ENCODE measurements at places on chromosomes 16 and 17.

GRCh38 chr17:79214940-79215604, 140.4 kb downstream of the ENGASE start:
- DNase-seq: no peak

- no peak for DNase-seq
Measured at GRCh38 chr16:85952811-85953210, 53.8 kb downstream of the IRF8 start.

DNA sequence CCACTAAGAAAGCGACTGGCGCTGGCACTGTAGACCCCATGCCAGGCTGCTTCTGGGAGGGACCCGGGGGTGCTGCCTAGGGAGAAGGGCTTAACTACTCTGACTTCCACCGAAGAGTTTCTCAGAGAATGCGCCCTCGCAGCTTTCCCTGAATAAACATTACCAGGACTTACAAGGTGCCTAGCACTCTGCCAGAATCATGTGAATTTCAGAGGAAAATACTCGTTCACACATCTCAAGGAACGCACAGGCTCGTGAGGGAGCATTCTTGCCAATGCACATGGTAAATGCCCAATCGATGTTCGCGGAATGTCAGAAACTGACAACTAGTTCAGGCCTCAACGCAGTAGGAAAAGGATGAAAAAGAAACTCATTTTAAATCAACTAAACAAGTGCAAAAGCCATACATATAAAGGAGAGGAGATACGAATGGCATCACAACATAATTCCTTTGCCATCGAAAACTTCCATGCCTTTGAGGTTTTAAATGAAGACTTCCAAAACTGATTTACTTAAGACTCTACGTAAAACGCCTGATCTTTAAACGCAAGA, 999 bp downstream of the CMC2 start:
- peak; percentile 35 for DNase-seq

DNA sequence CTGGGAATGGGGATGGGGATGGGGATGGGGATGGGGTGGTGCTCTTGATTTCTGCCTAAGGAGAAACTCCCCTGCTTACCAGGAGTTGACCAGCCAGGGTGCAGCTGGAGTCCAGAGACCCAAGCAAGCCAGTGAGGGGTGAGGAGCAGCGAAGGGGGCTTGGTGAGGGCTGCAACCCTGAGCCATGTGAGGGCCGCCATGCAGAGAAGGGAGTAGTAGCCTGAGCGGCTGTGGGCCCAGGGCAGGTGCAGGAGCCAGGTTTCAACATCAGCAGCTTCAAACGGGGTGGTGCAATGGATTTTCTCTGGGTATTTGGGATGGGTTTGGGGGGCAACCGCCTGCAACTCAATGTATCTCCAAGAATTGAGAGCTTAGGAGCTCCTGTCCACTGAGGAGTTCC, 35.2 kb downstream of the COX4I1 start:
- DNase-seq: no peak

DNA sequence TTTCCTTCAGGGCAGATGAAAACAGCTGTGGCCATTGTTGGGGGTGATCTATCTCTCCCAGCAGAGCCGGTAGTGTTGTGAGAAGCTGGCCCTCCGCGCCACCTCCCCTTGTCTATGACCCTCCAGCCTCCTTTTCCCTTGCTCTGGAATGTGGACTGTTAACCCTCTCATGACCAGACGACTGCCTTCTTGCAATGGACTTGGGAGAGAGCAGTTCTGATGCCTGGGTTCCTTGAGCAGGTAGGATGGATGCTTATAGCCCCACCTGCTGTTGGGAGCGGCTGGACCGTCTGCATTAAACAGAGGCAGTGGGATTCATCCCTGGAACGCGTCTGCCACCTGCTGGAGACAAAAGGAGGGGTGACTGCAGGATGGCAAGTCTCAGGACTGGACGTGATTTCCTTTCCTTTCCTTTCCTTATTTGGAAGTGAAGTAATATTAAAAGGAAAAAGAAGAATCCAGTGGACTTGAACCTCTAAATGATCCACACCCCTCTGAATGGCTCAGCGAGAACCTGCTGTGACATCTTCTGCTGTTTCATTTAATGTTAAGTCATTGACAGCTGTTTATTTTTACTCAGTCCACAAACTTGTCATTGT, 1.8 kb upstream of the SOST start:
- DNase-seq: peak; percentile 92

GRCh38 chr16:87964049-87964659, 12.9 kb downstream of the BANP start:
- DNase-seq: peak; percentile 75

GRCh38 chr16:52563767-52564611, 17.0 kb upstream of the TOX3 start:
- DNase-seq: no peak

Data from astrocyte of the spinal cord (primary cell).